ENCODE measurements at places on chromosomes 1 and 21.
A peak's percentile ranks its signal among the peaks of the same experiment; 100 is the strongest.

GRCh38 chr1:186483561-186483960 lies 22.6 kb upstream of the PDC start:
- DNase-seq = no peak

DNA sequence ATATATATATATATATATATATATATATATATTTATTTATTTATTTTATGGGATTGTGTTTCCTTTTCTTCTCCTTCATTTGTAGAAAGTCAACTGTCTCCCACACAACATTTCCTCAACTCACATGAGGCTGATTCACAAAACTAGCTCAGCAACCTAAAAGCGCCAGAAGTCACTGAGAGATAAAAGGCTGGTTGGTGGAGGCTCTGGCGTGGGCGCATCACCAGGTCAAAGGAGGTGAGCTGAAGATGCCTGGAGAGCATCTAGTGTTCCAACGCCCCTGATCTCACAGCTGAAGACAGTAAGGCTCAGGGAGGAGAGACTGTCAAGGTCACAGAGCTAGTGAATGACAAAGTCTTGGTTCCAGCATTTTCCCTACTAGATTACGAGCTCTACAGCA lies 78.0 kb downstream of the HLCS start:
- no peak for DNase-seq

- no peak for DNase-seq
These were observed 134.7 kb upstream of the HOOK1 start for GRCh38 chr1:59680044-59680443.

DNA sequence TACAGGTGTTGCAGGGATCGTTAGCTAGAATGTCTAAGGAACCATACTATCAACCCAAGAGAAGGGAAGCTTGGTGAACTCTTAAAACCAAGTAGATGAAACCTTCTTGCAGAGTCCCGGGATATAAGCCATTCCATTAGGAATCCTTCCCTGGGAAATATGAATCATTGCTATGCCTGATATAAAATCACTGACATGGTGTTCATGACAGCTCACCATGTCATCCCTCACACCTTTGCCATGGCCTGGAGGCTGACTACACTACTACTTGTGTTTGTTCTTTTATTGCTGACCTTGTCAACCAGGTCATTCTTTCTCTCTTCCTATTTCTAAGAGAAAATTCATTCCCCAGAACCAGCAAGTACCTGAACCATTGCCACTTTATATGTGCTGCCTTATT lies 12.1 kb downstream of the ST6GALNAC3 start:
- no peak for DNase-seq

DNA sequence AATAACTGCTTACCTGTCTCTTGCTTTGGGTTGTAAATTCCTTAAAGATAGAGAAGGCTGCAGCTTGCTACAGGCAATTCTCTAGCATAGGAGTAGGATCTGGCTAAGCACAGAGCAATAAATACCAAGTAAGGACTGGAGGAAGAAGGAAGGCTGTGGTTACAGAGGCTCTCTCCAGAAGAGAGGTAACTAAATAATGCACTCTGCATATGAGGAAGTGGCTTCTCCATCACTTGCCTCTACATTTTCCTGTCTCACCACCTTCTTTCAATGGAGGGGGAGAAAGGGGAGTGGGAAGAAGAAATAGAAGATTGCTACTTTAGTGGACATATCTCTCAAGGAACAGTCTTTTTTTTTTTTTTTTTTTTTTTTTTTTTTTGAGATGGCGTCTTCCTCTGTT lies 60.9 kb upstream of the LAX1 start:
- DNase-seq = no peak

GRCh38 chr1:20551945-20552727 lies at the start of gene FAM43B:
TSS of gene FAM43B (plus strand) at chr1:20552573. CDS start at chr1:20552974, 401 bp downstream.
- DNase-seq = peak; percentile 94

DNA sequence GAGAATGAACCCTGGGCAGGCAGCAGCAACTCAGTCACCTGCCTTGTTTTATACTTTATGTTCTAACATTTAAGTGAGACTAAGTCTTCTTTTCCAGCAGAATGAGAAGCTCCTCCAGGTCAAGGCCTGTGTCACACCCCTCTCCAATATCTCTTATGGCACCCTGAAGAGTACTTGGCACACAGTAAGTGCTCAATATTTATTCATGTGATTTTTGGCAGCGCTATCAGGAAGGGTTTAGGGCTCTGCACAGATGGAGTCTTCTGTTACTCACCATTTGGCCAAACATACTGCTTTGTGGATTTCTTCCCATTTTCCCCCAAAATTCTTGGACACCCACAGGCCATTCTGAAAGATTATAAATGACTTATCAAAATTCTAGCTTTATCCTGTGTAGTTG lies 43.8 kb upstream of the MYBPHL start:
- DNase-seq = no peak

DNA sequence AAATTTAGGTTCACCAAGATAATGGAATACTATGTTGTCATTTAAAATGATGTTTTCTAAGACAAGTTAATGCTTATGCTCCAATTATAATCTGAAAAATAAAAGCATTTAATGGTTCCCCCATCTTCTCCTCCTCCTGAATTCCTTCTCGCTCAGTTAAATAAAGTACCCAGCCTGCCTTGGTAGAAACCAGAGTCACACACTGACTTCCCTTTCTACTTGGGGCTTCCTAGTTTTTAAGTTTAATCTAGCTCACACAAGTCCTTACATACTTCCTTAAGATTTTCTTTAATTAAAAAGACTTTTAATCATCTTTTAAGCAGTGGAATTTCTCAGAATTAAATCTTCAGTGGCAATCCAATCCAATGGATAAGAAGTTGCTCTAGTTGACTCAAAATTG lies 32.9 kb downstream of the CD58 start:
- DNase-seq = no peak

- DNase-seq = no peak
These were observed 41.5 kb upstream of the SDC3 start for GRCh38 chr1:30950053-30950452.

GRCh38 chr1:153661111-153661708 lies 2.7 kb downstream of the SNAPIN start:
- DNase-seq = no peak

DNA sequence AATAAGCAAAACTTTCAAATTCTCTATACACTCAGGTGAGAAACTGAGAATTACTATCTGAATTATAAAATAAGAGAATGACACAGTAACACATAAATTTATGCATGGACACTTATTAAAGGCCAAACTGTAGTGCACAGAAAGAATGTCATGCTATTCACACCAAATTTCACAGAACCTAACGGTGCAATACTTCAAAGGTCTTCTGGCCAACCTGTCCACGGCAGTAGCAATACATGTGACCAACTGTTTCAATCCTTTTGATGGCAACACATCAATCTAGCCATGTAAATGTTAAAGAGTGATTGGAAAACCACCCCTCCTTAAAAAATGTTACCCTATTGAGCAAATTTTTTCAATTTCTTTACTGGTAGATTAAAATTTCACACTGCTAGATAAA lies 10.4 kb downstream of the GATAD2B start:
- DNase-seq = no peak

- no peak for DNase-seq
These were observed 18.1 kb upstream of the C2CD2 start for GRCh38 chr21:41971891-41972290.

DNA sequence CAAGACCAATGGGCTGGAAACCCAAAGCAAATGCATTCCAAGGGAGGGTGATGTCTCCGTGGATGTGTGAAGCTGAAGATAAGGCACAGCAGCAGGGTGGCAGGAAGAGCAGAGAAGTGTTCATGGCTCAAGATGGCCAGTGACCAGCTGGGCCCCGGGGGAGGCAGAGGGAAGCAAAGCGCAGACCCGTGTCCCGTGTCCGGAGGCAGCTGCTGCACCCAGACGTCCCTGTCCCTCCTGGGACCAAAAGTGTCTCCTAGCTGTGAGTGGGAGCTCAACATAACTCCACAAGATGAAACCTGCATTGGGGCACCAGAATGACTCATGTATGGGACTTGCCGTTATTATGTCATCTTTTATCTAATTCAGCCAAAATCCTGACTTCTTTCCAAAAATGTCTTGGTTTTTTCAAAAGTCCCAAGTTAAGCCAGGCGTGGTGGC lies 118.2 kb downstream of the RIPK4 start:
- DNase-seq = no peak

DNA sequence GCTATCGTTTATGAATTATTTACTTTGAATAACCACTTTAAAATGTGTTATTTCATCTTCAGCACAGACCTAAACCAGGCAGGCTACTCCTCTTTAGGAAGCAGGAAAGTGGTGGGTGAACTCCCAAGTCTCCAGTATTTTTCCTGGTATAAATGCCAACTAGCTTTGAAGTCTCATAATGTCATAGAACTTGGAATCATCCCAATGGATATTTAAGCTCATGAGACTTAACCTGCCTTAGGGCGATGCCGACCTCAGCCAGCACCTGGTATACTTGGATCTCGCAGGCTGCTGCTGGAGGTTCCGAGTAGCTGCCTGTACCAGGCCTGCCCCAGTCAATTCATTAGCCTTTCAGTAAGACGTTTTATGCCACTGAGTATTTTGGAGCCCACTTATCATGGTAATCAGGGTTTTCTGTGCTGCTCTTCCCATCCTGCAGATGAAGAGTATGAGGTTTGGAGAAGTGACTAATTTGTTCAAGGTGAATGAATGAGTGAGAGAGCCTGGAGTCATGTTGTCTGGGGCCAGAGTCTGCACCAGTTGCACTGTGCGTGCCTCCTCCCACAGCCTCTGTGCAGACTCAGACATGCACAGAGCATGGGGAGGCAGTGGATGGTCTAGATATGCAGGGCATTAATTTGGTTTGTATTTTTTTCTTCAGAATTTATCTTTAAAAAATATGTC lies 34.9 kb downstream of the VANGL1 start:
- DNase-seq = no peak

GRCh38 chr1:31618916-31619846 lies 1.7 kb downstream of the HCRTR1 start:
- DNase-seq = no peak

- DNase-seq = no peak
These were observed 175.6 kb upstream of the HP1BP3 start for GRCh38 chr1:20962576-20963258.

DNA sequence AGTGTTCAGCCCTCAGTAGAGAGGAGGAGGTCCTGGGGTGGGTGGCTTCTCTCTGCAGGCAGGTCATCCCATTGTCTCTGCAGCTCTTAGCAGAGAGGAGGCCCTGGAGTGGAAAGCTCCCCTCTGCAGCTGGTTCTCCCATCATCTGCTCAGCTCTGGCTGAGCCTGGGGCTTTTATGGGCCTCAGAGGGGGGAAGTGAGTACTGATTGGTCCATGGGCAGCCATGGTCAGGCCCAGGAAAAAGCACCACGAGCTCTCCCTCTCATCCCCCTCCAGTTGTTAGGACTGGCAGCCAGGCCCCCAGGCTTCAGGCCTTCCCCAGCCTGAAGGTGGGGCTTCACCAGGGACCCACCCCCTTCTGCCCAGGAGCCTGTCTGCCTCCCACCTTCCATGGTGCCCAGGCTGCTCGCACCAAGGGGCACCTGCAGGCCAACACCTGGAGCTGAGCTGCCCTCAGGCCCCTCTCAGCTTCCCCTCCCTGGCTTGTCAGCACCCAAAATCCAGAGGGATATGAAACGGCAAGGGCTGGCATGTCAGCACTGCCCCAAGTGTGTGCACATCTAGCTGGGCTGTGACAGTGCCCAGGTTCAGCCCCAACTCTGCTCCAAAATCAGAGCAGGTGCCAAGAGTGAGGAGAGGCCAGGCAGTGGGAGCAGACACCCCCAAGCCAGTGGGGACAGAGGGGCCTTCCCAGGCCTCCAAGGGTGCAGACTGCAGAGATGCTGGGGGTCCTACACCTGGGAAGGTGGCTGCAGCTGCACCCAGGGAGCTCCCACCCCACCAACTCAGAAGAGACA lies 449.0 kb downstream of the MATN1 start:
- DNase-seq = no peak

GRCh38 chr1:245131026-245131393 lies 23.8 kb upstream of the KIF26B start:
- no peak for DNase-seq

DNA sequence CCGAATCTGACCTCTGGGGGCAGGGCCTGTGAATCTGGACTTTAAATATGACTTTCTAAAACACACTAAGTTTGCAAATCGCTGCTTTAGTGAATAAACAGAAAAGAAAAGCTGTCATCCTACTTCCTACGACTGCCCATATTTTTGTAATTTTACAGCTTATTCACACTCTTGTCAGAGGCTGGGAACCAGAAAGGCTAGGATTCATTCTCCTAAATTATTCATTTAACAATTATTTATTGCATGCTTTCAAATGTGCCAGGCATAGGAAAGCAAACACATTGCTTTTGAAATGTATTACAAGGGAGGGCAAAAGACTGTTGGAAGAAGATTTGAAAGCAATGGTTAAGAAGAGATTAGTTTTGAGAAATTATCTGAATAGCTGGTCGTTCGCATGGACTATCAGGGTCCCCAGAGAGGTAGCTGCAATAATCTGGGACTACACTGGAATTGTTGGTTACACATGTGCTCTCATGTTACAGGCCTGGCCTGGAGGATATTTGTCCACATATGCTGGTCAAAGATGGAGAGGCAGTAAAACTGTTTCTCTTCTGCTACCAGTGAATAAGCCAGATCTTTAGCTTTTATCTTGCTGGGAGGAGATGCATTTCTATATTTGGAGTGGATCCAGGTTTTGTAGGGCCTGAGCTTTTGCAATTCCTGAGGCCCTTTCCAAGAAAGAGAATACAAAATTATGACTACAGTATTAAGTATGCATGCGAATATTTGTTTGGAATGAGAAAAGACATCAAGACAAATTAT lies 29.6 kb upstream of the SFPQ start:
- no peak for DNase-seq

DNA sequence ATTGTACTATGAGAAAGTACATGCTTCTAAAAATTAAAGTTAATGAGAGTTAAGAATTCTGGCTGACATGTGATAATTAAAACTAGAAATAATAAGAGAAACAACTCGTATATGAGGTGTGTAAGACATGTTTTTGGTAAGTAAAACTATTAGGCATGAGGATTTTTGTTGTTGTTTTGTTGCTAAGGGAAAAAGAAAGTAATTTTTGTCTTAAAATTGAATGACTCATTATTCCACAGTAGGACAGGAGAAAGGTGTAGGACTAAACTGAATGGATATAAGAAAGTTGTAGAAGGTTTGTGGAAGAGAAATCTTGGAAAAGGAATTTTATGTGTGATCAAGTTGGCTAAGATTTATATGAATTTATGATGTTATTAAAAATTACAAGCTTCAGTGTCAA lies 54.8 kb downstream of the TBX19 start:
- no peak for DNase-seq

GRCh38 chr1:79928901-79929300 lies 922.4 kb upstream of the ADGRL4 start:
- no peak for DNase-seq
